ENCODE measurements at places on chromosomes 5 and 9.

DNA sequence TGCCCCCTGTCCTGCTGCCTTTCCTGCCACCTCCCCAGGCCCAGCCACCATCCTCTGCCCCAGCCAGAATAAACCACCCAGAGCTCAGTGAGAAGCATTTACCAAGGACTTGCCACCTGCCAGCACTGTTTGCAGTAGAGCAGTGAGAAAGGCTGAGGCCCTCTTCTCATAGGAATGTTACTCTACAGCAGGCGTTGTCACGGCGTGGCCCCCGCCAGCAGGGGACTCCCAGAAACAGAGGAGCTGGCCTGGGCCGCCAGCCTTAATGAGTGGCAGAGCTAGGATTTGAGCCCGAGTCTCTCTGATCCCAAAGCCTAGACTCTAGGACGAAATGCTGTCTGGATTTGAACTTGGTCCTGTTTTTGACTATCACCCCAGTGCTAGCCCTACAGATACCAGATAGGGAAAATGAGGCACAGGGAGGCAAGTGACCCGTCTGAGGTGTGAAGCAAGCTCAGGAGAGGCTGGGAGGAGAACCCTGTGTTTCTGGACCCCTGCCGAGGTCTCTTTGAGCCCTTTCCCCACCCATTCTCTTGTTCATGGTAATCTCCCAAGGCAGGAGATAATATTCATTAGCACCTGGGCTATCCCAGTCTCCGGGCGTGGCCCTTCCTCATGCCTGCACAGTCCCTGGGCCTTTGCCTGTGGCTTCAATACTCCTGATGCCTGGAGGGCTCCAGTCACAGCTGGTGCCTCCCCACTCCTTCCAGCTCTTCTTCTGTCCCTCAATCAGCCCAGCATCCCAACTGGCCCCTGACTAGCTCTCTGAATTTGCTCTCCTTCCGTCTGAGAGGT, 30.7 kb downstream of the HRH2 start:
- no peak for DNase-seq

DNA sequence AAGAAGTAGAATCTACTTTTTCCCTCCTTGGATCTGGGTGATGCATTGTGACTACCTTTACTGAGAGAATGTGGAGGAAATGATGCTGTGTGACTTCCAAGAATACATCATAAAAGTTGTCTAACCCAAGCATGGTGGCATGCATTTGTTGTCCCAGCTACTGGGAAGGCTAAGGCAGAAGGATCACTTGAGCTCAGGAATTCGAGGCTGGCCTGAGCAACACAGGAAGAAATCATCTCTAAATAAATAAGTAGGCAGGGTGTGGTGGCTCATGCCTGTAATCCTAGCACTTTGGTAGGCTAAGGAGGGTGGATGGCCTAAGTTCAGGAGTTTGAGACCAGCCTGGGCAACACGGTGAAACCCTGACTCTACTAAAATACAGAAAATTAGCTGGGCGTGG, 143.2 kb upstream of the VLDLR start:
- DNase-seq: no peak

- DNase-seq: no peak
These were observed 8.4 kb upstream of the SLC9A3 start for GRCh38 chr5:532521-533242.

- DNase-seq: no peak
These were observed 21.4 kb downstream of the SLC25A46 start for GRCh38 chr5:110760158-110760557.

GRCh38 chr9:12681620-12682019, 11.6 kb upstream of the TYRP1 start:
- DNase-seq: no peak

GRCh38 chr5:79001471-79001870, 16.4 kb upstream of the ARSB start:
- DNase-seq: no peak

GRCh38 chr9:72454871-72455491, 66.4 kb upstream of the TMC1 start:
- no peak for DNase-seq

GRCh38 chr5:57592236-57592635, 109.6 kb upstream of the ACTBL2 start:
- no peak for DNase-seq

DNA sequence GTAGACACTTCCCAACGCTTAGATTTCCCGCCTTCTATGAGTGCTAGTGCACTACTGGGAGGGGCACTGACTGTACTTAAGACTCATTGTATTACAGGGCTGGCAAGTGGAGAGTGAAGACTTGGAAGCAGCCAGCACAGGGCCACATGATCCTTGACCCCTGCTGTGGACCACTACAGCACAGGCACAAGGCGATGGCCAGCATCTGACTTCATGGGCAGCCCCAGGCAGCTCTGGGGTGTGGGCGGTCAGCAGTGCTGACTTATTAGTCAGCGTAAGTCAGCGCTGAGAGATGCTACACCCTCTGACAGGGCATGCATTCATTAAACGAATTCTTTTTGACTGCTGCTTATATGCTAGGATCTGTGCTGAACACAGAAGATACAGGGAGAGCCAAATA, 9.3 kb downstream of the SLC46A2 start:
- no peak for DNase-seq

GRCh38 chr9:95327239-95327865, 9.8 kb upstream of the FANCC start:
- DNase-seq: no peak

DNA sequence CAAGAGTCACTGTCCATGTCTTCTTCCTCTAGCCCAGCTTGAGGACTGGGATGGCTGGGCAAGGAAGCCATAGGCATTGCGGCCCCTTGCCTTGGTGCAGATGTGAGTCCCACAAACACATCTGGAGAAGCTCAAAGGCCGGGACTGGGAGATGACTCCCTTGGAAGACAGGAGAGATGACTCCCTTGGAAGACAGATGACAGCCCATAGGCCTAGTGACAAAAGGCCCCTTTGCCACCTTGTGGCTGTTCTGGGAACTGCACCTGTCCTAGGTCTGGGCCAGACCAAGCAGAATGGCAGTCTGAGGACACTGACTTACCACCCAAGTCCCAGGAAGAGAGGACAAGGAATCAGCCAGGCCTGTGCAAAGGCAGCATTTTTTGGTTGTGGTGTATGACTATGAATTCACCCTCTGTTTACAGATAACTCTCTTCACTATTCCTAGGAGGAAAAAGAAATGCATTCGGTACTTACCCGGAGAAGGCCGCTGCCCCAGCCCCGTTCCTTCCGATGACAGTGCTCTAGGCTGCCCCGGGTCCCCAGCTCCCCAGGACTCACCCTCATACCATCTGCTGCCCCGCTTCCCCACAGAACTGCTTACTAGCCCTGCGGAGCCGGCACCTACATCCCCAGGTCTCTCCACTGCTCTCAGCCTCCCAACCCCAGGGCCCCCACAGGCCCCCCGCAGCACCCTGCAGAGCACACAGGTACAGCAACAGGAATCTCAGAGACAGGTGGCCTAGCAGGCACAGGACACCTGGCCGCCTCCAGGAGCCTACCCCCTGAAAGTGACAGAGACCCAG, 30.8 kb downstream of the SKP1 start:
- peak; percentile 90 for DNase-seq

GRCh38 chr9:127154003-127154389, 31.6 kb upstream of the ANGPTL2 start:
- DNase-seq: peak; percentile 26

GRCh38 chr9:4904322-4905134, 80.5 kb upstream of the JAK2 start:
- DNase-seq: no peak

GRCh38 chr5:57097526-57097925, 76.3 kb upstream of the GPBP1 start:
- DNase-seq: no peak

DNA sequence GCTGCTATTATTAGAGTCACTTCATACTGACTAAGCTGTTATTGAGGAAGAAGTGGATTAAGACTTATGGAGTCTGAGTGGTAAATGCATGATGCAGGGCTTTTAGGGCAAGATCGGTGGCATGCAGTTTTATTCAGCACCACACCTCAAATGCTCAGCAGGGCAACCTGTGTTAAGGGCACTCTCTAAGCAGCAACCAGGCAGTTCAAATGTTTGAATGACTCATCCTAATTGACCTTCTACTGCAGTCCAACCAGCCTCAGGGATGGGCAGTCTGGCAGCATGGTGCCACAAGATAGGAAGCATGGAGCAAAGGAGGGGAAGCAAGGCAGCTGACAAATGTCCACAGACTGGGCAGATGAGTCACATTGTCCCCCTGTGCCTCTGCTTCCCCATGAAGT, 80.2 kb upstream of the MIER3 start:
- DNase-seq: no peak

DNA sequence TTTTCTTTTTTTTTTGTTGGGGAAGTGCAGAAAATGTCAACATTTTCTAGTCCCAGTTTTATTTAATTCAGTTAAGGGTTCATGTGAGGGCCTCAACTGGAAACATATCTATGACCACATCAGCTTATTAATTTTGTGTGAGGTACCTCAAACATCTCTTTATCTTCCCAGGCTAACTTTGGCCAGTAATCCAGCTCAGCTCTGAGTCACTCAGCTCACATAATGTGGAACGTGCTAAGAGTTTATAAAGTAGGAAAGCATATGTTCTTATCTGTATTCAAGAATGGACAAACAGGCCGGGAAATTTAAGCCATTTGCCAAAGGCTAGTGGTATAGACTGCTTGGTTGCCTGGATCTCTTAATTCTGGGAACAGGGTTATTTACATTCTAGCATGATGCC, 118.4 kb downstream of the INSYN2B start:
- DNase-seq: no peak

GRCh38 chr9:78035383-78035993, 3.9 kb upstream of the GNAQ start:
- DNase-seq: peak; percentile 42

DNA sequence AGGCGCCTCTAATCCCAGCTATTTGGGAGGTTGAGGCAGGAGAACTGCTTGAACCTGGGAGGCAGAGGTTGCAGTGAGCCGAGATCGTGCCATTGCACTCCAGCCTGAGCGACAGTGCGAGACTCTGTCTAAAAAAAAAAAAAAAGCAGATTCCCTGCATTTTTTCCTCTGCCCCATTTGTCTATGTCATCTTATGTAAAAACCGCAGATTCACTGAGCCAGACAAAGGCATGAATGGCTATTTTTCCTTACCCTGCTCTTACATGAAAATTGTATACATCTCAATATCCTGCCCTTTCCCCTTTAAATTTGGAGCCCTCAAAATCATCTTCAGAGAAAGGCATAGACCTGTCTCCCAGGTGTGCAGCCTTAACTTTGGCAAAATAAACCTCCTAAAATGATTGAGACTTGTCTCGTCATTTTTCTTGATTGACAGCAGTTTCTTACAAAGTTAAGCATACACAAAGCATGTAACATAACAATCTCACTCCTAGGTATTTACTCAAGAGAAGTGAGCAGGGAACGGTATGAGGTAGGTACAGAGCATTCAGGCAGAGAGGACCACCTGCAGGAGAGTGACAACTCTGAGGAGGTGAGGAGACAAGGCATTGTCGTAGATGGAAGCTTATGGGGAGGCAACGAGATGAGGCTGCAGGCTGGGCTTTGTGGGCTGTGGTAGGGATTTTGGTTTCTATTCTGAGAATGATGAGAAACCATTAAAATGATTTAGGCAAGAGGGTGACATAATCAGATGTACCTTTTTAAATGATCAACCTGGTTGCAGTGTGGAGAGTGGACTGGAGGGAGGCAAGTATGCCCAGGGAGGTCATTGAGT, 65.7 kb upstream of the IL6ST start:
- DNase-seq: no peak

DNA sequence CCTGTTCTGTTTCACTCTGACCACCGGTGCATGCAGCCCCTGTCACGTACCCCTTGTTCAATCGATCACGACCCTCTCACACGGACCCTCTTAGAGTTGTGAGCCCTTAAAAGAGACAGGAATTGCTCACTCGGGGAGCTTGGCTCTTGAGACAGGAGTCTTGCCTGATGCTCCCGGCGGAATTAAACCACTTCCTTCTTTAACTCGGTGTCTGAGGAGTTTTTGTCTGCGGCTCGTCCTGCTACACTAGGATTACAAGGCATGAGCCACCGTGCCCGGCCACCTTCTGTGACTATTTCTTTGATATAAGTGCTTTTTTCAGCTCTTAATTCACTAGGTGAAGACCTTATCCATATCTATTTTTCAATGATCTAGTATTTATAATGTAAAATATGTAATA, 167.5 kb downstream of the TTC39B start:
- DNase-seq: no peak

- no peak for DNase-seq
These were observed 275.6 kb upstream of the SLC30A5 start for GRCh38 chr5:68818057-68818695.

DNA sequence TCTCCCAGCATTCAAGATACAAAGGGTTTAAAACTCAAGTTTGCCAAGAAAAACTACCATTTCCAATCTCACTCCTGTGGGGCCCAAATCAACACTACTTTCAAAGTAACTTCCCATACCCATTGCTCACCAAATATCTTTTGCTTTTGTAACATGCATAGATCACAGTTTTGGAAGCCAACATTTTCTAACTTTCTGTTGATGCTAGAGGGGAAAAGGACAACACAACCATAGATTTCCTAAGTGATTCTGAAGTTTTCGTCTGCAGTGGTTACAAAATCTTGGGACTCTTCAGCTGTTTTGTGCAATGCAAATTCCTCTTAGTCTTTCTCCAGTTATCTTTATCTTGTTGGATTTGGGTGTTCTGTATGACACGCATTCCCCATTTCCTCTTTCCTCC, 94.1 kb upstream of the PAPPA start:
- DNase-seq: no peak

DNA sequence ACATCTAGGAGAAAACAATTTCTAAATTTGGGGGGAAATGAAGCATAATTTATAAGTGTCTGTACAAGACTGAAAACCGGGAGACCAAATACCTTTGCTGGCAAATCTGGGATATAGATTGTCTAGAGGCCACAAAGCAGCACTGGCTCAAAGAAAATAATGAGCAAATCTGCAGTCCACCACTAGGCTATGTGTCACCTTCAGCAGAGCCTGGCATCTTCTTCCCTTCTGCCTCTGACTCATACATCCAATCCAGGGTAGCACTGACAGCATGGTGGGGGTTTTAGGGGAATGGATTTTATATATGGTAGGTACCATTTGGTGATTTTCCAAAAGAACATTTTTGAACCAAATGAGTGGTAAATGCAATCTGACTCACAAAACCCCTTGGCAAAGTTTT, 12.8 kb downstream of the FAM81B start:
- no peak for DNase-seq

GRCh38 chr9:89502038-89502601, 4.2 kb upstream of the SEMA4D start:
- DNase-seq: peak; percentile 60

- no peak for DNase-seq
These were observed 22.3 kb downstream of the PDE8B start for GRCh38 chr5:77232574-77233358.

- DNase-seq: no peak
These were observed 28.4 kb downstream of the SH3GLB2 start for GRCh38 chr9:128999581-129000206.

GRCh38 chr5:147989994-147990393, 73.8 kb upstream of the SPINK5 start:
- no peak for DNase-seq

- no peak for DNase-seq
These were observed 67.9 kb upstream of the PIK3R1 start for GRCh38 chr5:68147659-68148058.
